Esophagus muscularis mucosa (tissue), 4 donors: ENCODE measurements at places on chromosomes 16 and 17. TPM values are rescaled to one million over a fixed set of nuclear protein-coding genes. Genes with fewer than 3 reads are reported as not detected.

DNA sequence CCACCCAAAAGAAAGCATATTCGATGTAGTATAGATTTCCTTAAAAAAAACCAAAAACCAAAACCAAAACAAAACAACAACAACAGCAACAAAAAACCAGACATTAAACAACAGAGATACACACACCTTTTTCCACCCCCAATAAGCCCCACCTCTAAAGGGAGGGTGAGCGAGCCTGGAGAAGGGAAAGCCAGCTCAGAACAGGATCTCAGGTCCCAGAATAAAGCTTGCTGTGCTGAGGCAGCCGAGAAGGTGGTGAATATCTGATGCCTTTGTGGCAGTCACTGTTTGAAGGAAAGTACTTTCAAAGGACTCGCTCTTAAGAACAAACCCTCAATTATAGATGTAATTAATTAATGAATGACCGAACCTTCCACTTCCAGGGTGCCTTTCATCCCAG lies 470 bp downstream of the KRT23 start:
- no peak overlapping the region for H3K27ac ChIP-seq
- H3K36me3 ChIP-seq, result no peaks in the 10 kb centered on the region
- H3K27me3 ChIP-seq, result no peaks in the 10 kb centered on the region
- H3K4me3 ChIP-seq, result no peak overlapping the region
- DNase-seq, result no peak
- peaks cover 9% of the 10 kb centered on the region for H3K4me1 ChIP-seq

MYH13 gene
- not detected for total RNA-seq

STH gene
- total RNA-seq, result not detected

DNA sequence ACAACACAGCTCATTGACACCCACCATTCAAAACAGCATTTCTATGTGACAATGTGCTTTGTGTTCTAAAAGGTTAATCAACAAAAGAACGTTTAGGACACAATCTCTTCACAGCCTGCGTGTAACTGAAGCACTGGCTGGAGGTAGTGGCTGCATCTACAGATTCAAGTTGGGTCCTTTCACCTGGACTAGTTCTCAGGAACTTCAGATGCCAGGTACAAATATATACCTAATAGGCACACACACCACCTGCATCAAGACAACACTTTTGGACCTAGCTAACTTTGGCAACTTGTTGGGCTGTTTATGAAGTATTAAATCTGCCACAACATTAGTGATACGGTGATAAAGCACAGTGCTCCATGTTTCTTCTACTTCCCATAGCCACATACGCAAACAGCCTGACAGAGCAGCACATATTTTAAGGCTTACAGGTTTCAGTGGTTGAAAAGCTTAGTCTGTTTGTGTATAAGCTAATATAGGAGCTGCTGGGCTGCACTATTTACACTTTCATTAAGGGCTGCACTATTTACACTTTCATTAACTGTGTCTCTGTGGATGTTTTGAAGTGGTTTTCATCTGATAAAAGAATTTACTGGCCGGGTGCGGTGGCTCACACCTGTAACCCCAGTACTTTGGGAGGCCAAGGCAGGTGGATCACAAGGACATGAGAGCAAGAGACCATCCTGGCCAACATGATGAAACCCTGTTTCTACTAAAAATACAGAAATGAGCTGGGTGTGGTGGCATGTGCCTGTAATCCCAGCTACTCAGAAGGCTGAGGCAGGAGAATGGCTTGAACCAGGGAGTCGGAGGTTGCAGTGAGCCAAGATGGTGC lies 132.6 kb downstream of the PARN start:
- peaks cover 62% of the 10 kb centered on the region for H3K4me1 ChIP-seq
- no peak overlapping the region for H3K27ac ChIP-seq
- peak; percentile 53 for DNase-seq

GRCh38 chr17:21843951-21844590 lies 151.7 kb downstream of the KCNJ18 start:
- H3K36me3 ChIP-seq, result no peaks in the 10 kb centered on the region
- peaks cover 5% of the 10 kb centered on the region for H3K4me1 ChIP-seq
- H3K27ac ChIP-seq, result no peak overlapping the region
- peaks cover 66% of the 10 kb centered on the region for H3K27me3 ChIP-seq

DNA sequence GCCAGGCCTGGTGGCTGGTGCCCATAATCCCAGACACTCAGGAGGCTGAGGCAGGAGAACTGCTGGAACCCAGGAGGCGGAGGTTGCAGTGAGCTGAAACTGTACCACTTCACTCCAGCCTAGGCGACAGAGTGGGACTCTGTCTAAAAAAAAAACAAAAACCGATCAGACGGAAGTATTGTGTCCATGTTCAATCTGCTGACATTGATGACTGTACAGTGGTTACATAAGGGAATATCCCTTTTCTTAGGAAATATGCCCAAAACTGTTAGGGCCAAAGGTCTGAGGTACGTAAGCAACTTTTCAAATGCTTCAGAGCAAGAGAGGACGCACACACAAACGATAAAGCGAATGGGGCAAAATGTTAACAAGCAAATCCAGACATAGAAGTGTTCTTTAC lies 69.8 kb upstream of the DNAH17 start:
- no peaks in the 10 kb centered on the region for H3K36me3 ChIP-seq
- DNase-seq, result no peak
- no peaks in the 10 kb centered on the region for H3K27me3 ChIP-seq
- H3K4me1 ChIP-seq, result peaks cover 3% of the 10 kb centered on the region
- H3K27ac ChIP-seq, result no peak overlapping the region
- no peak overlapping the region for H3K4me3 ChIP-seq

RTN4RL1 gene
- 0.83 TPM for total RNA-seq

DNA sequence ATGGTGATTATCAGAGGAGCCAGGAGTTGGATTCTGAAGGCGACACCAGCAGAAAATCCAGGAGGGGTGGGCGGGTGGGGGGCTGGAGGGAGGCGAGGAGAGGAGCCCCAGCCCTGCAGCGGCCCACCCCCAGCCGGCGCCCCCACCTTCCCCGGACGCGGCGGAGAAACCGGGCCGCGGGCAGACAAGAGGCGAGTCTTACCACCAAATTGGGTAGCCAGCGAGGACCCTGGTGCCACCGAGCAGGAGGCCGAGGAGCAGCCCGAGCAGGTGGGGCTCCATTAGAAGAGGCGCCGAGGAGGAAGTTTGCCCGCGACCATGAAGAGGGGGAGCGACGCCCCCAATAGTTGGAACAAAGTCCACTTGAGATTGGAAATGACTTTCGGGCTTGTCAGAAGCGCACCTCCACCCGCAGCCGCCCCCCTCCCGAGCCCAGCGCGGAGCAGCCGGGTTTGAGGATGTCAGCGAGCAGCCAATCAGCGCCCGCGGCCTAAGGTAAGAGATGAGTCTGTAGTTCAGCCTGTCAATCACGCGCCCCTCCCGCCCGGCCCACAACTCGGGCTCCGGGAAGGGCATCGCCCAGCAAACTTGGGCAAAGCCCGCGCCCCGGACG lies at the start of gene WNT3:
WNT3 (minus strand) TSS at position 377 of the 613 bp plus-strand sequence; CDS start at position 282, 95 bp downstream.
- no peaks in the 10 kb centered on the region for H3K36me3 ChIP-seq
- H3K4me3 ChIP-seq, result peak within 1 kb of the TSS; percentile 48
- no peak within 1 kb of the TSS for H3K27ac ChIP-seq
- peaks cover 95% of the 10 kb centered on the region for H3K27me3 ChIP-seq
- H3K4me1 ChIP-seq, result peaks cover 34% of the 10 kb centered on the region

- H3K36me3 ChIP-seq, result no peaks in the 10 kb centered on the region
- H3K4me1 ChIP-seq, result peaks cover 13% of the 10 kb centered on the region
- H3K4me3 ChIP-seq, result no peak overlapping the region
- DNase-seq, result no peak
Measured at GRCh38 chr16:81636298-81636993, 142.6 kb upstream of the PLCG2 start.

DNA sequence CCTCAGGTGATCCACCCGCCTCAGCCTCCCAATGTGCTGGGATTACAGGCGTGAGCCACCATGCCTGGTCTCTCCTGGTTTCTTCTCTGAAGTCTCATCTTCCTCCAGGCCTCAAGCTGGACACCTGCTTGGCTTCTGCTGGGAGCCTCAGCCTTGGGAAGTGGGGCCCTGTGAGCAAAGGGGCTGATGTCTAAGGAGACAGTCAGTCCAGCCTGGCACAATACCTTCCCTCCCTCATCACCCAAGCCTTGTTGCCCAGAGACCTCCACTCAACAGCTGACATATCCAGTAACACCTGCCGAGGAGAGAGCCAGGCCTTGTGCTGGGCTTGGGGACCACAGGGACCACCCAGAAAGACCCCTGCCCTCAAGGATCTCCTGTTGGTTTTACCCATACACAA lies 251.6 kb downstream of the GSG1L start:
- DNase-seq, result no peak
- H3K27me3 ChIP-seq, result no peaks in the 10 kb centered on the region
- H3K27ac ChIP-seq, result no peak overlapping the region
- no peaks in the 10 kb centered on the region for H3K36me3 ChIP-seq
- no peaks in the 10 kb centered on the region for H3K4me1 ChIP-seq

DNA sequence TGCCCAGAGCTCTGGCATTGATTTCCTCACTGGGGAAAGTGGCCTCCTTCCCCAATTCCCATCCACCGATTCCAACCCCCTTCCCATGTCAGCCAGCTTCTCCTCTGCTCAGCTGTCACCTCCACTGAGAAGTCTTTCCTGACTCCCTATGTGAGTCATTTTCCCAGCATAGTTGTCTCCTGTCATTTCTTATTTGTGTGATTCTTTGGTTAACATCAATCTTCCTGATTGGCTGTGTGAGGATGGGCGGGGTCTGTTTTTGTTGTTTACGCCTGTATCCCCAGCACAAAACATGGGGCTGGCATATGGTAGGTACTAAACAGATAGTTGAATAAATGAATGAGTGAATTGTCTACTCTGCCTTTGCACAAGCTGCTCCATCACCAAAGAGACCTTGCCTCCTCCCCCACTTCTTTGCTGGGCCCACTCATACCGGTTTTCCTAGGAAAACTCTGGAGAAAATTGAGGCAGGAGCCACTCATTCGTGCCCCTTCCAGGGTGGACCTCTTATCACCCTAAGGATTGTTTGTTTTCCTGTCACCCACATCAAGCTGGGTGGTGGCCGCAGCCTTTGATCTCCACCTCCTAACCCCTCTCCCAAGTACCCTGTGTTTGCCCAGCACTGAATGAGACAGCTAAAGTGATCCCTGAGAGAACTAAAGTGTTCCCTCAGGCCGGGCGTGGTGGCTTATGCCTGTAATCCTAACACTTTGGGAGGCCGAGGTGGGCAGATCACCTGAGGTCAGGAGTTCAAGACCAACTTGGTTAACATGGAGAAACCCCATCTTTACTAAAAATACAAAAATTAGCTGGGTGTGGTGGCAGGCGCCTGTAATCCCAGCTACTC lies 1.2 kb upstream of the GRB7 start:
- H3K27ac ChIP-seq, result no peak overlapping the region
- no peak overlapping the region for H3K4me3 ChIP-seq
- peaks cover 34% of the 10 kb centered on the region for H3K4me1 ChIP-seq
- H3K36me3 ChIP-seq, result no peaks in the 10 kb centered on the region
- no peak for DNase-seq

HEATR9 gene
- not detected for total RNA-seq

GRCh38 chr17:72240333-72240732 lies 119.5 kb downstream of the SOX9 start:
- no peaks in the 10 kb centered on the region for H3K27me3 ChIP-seq
- no peaks in the 10 kb centered on the region for H3K4me1 ChIP-seq
- H3K27ac ChIP-seq, result no peak overlapping the region
- DNase-seq, result no peak

DNA sequence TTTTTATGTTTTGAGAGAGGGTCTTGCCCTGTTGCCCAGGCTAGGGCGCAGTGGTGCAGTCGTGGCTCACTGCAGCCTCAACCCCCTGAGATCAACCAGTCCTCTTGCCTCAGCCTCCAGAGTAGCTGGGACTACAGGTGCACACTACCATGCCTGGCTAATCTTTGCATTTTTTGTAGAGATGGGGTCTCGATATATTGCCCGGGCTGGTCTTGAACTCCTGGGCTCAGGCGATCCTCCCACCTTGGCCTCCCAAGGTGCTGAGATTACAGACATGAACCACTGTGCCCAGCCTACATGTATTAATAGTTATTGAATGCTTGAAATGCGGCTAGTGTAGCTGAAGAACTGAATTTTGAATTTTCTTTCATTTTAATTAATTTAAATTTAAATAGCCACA lies 12.2 kb downstream of the C1QTNF1 start:
- H3K4me1 ChIP-seq, result peaks cover 58% of the 10 kb centered on the region
- DNase-seq, result no peak
- H3K36me3 ChIP-seq, result no peaks in the 10 kb centered on the region
- no peaks in the 10 kb centered on the region for H3K27me3 ChIP-seq

DNA sequence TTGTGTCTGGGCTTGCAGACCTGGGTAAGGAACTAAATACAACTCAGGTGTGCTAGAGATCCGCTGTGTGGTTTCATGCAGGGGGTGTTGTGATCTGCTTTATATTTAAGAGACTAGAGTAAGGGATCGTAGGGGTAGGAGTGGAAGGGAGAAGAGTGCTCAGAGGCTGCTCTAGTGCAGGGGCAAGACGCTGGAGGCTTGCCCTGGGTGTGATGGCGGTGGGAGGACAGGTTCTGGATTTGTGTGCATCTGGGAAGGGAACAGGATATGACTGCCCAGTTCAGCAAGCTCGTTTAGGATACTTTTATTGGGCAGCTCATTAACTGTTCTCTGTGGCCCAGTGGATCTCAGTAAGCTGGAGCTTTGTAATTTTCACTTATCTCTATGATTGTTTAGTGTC lies 47.6 kb downstream of the RPTOR start:
- DNase-seq, result no peak
- H3K36me3 ChIP-seq, result no peaks in the 10 kb centered on the region
- H3K4me1 ChIP-seq, result peaks cover 4% of the 10 kb centered on the region
- no peak overlapping the region for H3K27ac ChIP-seq
- no peaks in the 10 kb centered on the region for H3K27me3 ChIP-seq

DNA sequence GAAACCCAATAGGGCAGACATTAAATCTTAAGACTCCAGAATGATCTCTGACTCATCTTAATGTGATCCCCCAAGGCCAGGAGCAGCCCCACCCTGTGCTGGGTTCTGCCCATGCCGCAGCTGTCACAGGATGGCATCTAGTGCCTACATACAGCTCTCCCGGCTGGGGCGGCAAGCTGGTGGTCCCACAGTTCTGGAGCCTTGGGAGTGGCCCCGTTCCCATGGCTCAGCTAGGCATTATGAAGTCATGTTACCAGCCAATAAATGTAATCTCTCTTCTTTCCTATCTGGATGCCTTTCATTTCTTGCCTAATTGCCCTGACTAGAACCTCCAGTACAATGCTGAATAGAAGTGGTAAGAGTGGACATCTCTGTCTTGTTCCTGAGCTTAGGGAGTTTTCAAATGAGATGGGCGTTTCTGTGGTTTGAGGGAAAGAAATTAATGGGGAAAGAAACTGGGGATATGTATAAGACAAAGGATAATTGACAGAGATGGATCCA lies 95.7 kb upstream of the DNAH17 start:
- H3K4me1 ChIP-seq, result no peaks in the 10 kb centered on the region
- no peak overlapping the region for H3K4me3 ChIP-seq
- no peak overlapping the region for H3K27ac ChIP-seq
- no peaks in the 10 kb centered on the region for H3K27me3 ChIP-seq

- H3K4me3 ChIP-seq, result no peak overlapping the region
- peaks cover 4% of the 10 kb centered on the region for H3K27me3 ChIP-seq
- no peak overlapping the region for H3K27ac ChIP-seq
- no peaks in the 10 kb centered on the region for H3K36me3 ChIP-seq
- DNase-seq, result no peak
Measured at GRCh38 chr17:8967861-8968260, 2.4 kb upstream of the PIK3R5 start.

- H3K4me3 ChIP-seq, result no peak overlapping the region
- H3K27ac ChIP-seq, result no peak overlapping the region
- peaks cover 34% of the 10 kb centered on the region for H3K27me3 ChIP-seq
Measured at GRCh38 chr17:35341411-35341992, 31.9 kb downstream of the SLFN11 start.

GRCh38 chr17:63279498-63280230 lies 166.4 kb downstream of the CYB561 start:
- no peaks in the 10 kb centered on the region for H3K27me3 ChIP-seq
- no peak for DNase-seq
- H3K4me1 ChIP-seq, result peaks cover 53% of the 10 kb centered on the region

FBXL16 gene
- total RNA-seq, result 0.57 TPM
